ENCODE measurements at places on chromosomes 1 and 21.

GRCh38 chr21:46477765-46478164 lies 19.1 kb downstream of the DIP2A start:
- no peak for DNase-seq

DNA sequence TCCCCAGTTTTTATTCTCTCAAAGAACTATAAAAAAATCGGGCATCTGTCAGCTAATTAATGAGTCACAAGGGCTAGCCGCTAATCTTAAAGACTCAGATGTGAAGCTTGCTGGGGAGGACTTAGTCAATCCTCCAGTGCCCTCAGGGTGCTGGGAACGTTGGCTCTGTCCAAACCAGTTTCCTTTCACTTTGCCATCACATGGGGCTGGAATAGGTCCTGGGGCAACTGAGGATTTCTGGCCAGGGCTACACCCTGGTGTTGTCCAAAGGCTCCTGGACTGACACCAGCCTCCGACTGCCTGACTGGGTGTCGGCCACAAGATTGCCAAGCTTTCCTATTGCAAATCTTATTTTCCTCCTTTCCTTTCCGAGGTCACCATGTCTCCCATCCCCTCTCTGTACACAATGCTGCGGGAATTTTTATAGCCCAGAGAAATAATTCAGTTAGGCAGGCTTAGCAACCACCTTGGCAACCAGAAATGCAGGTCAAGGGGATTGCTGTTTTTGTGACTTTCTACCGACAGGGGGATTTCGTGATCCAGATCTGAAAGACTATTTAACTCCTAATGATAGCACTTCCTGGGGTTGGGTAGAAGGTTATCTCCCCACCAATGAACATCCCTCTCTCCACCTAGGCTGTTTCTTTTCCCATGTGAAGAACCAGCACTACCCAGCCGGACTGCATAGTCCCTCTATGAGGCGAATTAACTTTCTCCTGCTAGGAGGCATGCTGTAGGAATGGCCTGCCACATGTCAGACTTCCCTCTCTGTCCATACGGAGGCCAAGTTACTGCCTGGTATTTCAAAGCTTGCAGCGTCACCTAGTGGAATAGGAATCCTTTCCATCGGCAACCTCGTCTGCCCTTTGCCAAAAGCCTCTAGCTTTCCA lies 29.9 kb upstream of the CTBS start:
- no peak for DNase-seq

DNA sequence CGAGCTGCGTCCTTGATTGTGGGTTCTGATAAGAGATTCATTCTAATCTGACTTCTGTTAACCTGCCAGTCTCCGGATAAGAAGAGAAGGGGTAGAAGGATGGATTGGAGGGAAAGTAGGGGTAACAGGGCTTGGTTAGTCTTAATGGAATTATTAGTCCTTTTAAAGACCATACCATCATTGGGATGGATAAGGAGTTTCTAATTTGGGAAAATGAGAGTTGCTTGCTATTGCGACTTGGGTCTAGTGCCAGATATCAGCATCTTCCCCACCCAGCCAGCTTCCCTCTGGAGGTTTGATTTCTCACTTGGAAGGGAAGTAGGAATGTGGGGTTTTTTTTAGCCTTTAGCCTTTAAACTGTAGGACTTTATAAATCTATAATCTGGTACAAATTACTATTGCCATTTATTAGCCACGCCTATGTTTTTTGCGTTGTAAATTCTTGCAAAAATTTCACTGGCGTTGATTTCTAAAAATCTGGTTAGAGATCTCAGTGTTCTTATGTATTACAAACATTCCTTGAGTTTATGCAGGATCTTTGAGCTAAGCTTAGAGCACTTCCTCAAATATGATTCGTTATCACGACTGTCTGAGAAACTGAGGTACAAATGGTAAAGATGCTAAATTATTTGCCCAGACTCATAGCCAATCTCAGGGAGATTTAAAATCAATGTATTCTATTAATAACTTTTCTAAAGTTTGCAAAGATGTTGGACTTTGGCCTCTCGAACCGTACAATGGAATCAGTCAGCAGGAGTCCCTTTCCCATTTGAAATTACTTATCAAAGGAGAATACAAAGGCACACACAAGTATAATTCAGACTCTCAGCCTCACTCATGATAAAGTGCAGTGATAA lies 1.3 kb downstream of the FAM20B start:
- no peak for DNase-seq

- DNase-seq, result no peak
Measured at GRCh38 chr1:170660281-170660713, 3.6 kb upstream of the PRRX1 start.

GRCh38 chr1:214102907-214103306 lies 115.1 kb downstream of the PROX1 start:
- no peak for DNase-seq

DNA sequence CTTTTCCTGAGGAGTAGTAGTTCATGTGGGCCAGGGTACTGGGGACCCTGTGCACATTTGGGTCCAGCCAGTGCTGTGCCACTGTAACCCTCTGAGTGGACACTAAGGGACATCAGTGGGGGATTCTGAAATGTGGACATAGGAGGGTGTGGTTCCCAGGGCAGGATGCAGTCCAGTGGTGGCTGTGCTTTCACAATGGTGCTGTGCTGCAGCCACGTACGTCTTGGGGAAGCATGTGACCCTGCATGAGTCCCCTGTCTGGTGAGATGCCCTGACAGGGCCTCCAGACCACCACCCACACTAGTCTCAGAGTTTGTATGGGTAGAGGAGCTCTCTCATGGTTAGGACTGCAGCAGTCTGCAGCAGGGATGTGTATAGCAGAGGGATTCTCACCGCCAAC lies 37.8 kb upstream of the WNT2B start:
- no peak for DNase-seq

- no peak for DNase-seq
Measured at GRCh38 chr1:17922833-17923232, 167.7 kb downstream of the ACTL8 start.

- DNase-seq, result peak; percentile 6
Measured at GRCh38 chr21:35510957-35511695, 462.0 kb upstream of the RUNX1 start.

DNA sequence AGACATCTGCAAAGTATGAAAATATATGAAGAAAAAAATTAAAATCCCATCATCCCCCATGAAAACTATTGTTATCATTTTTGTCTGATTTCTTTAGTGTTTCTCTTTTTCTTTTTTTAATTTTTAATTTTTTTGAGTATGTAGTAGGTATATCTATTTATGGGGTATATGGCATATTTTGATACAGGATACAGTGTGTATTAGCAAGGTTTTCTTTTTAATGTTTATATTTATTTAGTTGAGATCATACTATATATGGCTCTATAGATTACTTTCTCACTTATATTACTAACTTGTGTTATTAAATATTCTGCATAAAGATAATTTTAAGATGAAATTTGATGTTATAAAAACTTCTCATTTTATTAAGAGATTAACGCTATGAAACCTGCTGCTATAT lies 11.4 kb downstream of the LGALS8 start:
- no peak for DNase-seq

GRCh38 chr1:33494929-33495328 lies 22.5 kb downstream of the ZSCAN20 start:
- DNase-seq, result no peak

DNA sequence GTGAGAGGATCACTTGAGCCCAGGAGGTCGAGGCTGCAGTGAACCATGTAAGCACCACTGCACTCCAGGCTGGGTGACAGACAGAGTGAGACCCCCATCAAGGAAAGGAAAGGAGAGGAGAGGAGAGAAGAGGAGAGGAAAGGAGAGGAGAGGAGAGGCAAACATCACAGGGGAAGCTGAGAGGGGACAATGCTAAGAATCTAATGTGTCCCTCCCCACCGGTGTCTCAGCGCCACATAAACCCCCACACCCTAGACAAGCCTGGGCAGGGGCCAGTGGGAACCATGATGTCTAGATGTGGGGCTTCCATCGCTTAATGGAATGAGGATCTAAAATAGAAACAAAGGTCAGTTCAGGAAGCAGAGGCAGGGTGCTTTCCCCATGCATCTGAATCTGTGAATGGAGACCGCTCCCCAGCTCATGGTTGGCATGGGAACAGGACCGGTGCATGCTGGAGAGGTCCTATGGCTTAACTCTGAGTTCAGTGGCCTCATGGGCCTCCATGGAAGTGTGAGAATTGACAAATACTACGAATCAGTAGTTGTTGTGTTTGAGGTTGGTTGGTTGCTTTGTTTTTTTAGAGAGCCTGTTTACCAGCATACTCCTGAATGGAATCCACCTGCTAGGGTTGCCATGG lies 16.3 kb upstream of the LAPTM5 start:
- no peak for DNase-seq

GRCh38 chr1:24954631-24955030 lies 24.6 kb upstream of the RUNX3 start:
- DNase-seq, result no peak

DNA sequence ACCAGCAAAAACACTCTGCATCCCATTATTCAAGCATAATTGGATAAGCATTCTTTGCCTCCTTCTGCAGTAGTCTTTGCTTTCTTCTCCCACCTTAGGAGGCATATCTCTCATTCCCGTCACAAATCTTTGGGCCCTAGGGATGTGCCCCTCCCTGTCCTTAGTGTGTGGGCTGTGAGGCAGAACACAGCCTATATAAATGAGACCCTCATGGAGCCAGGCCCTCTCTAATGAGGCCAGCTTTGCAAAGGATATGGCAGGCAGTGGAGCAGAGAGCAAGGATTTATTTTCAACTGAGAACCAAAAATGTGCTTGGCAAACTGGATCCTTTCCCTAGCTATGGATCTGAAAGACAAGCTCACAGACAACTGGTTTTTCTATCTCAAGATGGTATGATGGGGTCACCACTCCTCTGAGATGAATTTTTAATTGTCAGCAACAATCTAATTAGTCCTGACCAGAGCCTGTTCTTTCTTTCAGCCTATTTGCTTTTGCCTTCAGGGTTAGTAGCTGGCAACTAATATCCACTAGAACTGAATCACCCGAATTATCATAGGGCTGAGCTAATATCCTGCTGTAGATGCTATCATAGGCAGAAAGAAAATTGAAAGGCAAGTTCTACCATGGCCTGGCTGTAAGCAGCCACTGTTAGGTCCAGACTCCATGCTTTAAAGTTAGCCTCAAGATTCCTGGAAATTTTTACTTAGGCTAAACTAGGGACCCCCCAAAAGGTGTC lies 134.2 kb downstream of the SYT2 start:
- DNase-seq, result no peak

GRCh38 chr1:117639741-117640140 lies 33.9 kb downstream of the TENT5C start:
- no peak for DNase-seq

- DNase-seq, result no peak
Measured at GRCh38 chr1:155648207-155649147, 38.5 kb downstream of the MSTO1 start.

GRCh38 chr21:41680444-41681347 lies 86.2 kb downstream of the RIPK4 start:
- no peak for DNase-seq

DNA sequence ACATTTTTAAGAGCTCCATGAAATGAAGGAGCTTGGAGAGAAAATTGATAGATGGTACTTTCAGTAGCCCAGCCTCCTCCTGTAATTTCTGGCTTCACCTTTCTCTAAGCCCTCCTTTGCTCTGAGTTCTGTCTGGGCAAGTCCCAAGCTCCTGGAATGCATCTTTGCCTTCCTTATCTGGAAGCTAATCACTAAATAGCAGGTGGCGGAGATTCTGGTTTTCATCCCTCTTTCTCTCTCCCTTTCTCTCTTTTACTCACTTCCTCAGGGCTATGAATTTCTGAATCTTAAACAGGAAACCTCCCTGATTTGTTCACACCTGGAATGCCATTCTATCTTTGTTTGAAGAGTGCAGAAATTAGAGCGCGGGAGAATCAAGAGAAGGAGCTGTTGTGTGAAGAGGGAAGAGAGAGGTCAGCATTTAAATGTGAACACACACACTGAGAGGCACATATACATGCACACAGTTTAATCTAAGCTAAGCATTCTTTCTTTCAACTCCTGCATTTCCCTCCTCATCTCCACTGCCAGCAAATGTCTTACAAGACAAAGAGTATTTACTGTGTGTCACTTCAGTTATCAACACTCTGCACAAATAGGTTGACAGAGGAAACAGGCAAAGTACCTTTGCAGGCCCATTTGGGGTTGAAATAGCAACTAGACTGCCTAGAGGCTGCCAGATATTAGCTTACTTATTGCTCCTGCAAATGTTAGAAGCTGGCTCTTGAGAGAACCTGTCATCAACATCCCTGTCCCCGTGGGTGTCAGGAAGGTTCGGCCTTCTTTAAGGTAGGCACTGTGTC lies 199.4 kb upstream of the CAMK1G start:
- no peak for DNase-seq

GRCh38 chr1:204359474-204360255 lies at the start of gene PLEKHA6:
PLEKHA6 (minus strand) TSS chr1:204359929; CDS start chr1:204273727, 86,202 bp downstream.
- DNase-seq, result no peak

DNA sequence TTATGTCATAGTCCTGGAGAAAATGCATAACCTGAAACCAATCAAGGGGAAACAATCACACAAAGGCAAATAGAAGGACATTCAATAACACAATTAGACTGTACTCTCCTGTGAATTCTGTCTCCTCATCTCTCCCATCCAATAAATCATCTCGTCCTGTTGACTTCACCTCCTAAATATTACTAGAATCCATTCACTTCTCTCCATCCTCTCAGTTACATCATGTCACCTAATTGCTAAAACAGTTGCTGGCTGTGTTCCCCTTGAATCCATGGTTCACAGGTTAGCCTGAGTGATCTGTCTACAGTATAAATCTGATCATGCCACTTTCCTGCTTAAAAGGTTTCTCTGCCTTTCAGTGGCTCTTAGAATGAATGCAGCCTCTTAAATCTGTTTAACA lies 220.2 kb downstream of the TGFB2 start:
- DNase-seq, result no peak

GRCh38 chr1:201605385-201606010 lies 66.6 kb downstream of the NAV1 start:
- no peak for DNase-seq

GRCh38 chr1:230972855-230973271 lies 5.8 kb downstream of the TTC13 start:
- DNase-seq, result peak; percentile 44

- no peak for DNase-seq
Measured at GRCh38 chr1:192936313-192937018, 122.7 kb downstream of the UCHL5 start.

- peak; percentile 62 for DNase-seq
Measured at GRCh38 chr1:153565529-153566374, at the start of gene S100A2. S100A2 (minus strand) TSS chr1:153565844; CDS start chr1:153563877, 1,967 bp downstream.

DNA sequence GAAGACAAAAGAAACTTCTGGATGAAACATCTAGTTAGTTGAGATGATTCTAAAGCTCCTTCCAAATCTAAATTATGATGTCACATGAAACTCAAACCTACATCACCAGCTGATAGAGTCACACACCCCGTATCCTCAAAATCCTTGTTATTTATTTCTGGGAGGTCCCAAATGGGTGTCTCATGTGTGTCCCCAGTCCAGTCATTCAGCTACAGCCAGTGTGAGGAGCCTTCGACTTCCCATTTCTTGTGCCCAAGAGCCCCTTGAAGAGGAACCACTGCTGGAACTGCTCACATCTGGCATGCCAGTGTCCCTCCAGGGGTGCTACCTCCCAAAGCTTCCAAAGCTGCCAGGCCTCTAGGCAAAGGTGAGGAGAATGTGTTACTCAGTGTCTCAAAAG lies 32.5 kb upstream of the KCNA3 start:
- DNase-seq, result no peak
